Left forelimb (tissue), 1 donor: ENCODE measurements at places on chromosomes 1 and 21.

- peak; percentile 74 for DNase-seq
These were observed at the start of gene ITPKB for GRCh38 chr1:226738995-226739695. Gene ITPKB (minus strand): TSS chr1:226739282. CDS start chr1:226737458, 1,824 bp downstream.

DNA sequence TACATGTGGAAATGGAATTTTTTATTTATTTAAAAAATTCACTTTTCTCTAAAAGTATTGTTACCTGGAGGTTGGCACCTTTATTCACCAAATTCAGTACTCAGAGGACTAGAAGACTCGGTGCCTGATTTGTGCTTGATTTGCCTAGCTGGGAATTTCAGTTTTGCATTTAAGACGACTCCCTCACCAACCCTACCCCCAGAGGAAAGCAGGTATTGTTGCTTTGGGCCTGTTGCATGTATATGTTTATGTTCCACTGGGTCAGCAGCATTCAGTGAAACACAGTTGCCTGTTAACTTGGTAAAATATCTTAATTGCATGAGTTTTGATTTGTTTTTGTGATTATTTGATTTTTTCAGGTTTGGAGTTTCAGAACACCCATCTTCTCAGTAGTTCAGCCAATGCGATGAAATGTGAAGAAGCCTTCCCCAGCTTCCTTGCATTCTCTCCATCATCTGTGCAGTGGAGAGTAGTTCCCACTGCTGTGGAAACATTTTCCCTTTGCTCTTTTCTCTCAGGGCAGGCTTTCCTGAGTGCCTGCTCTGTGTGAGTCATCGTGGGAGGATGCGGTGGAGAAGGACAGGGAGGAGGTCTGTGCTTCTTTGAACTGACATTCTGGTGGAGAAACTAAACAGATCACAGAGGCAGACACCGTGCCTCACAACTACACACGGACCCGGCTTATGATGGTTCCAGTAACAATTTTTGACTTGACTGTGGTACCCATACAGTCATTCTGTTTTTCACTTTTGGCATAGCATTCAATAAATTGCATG lies 6.4 kb downstream of the ADARB1 start:
- no peak for DNase-seq

DNA sequence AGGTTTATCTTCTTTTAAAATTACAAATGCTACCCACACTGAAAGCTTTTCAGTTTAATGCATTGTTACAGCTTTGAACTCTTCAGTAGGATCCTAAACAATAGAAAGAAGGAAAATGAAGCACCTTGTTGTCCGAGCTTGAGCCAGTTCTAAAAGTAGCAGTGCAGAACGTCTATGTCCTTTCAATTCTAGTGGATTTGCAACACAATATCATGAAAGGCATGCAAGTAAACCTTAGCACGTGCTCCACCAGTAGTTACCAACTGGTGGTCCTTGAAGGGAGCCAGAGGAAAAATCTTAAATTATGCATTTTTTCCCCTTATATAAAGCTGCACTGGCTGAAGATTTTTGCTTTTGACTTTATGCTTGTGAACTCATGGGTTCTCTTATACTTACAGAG lies 208.2 kb downstream of the NFIA start:
- DNase-seq: no peak

- no peak for DNase-seq
These were observed 25.6 kb downstream of the GON4L start for GRCh38 chr1:155831279-155831976.

DNA sequence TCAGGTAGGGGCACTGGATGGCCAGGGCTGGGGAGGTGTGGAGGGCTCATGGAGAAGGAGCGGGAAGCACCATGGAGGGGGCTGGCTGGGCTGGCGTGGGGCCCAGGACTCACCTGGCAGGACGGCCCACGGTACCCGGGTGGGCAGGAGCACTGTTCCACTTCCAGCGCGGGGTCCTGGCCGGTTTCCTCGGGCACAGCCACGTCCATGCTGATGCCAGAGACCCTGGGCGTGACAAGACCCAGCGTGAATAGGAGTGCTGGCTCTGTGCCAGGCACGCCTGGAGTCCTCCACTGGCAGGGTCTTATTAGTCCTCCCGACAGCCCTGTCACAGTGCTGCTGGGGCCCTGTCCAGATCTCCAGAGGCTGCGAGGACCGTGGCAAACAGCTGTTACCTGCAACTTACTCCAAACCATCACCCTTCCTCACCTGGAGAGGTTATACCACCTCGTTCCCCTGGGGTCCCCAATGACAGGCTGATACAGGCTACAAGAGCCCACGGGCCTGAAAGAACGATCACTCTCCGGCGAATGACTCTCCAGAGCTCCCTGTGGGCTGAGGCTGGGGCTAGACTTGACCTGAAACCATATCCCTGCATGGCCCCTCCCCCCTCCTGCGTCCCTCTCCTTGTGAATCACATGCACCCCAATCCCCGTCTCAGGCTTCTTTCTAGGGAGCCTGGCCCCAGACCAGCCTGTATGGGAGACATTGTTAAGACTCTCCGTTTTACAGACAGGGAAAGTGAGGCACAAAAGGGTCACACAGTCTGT lies 62.1 kb downstream of the HSPG2 start:
- DNase-seq: no peak

DNA sequence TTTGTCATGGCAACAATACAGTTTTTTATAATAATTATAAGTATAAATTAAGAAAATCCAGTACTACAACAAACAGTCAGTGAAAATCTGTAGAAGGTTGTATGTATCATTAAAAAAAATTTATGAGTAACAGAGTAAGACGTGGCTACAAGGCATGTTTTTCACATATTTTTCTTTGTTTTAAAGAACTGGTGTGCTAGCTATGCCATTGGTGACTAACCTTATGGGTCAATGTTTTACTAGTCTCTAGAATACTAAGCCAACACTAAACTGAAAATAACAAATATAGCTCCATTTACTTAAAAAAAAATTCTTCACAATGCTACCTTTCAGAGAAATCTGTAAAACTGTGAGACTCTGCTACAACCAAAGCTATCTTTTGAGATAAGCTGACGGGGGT lies 261.5 kb downstream of the ADGRL2 start:
- DNase-seq: no peak

DNA sequence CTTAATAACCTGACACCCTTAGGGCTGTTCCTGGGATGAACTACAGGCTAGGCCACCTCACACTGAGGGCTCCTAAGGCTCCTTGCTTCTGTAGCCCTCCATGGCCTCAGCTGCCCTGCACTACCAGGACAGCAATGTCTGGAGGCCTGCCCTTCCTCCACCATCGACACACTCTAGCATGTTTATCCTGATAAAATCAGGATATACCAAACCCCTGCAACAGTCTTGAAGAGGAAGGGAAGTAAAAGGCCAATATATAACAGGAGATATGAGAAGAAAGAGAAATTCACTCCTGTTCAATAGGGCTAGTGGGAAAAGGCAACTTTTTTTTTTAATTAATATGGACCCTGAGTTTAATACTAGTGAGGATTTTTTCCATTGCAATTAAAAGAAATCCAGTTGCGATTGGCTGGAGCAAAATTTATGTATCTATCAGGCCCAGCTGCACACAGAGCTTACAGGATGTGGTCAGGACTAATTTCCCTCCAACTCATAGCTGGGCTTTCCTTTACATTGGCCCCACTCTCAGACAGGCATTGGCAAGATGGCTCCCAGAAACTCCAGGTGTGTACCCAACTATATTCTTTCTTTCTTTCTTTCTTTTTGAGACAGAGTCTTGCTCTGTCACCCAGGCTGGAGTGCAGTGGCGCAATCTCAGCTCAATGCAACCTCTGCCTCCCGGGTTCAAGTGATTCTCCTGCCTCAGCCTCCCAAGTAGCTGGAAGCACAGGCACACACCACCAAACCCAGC lies 13.5 kb upstream of the ATP2B4 start:
- no peak for DNase-seq

DNA sequence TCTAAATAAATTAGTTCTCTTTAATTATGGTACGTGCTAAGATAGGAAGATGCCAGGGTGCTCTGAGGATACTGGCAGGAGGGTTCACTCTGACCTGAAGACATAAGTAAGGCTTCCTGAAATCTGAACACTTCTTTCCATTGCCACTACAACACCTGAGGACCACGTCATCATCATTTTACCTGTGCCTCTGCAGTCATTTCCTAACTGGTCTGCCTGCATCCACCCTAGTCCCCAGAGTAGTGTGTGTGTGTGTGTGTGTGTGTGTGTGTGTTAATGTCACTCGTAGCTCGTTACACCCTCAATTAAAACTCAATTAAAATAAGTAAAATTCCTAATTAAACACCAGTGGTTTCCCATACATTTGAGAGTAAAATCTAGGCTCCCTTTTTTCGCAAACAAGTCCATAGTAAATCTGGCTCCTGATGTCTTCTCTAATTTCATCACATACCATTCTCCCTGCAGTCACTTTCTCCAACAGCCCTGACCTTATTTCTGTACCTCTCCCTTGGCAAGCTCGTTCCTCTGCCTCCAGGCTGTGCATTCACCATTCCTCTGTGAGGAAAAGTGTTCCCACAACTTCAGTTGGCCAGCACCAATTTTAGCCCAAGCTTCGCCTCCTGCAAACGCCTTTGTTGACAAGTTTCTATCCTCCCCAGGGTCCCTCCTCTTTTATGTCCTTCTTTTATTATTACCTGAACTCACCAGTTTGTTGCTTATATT lies 8.7 kb downstream of the IL12RB2 start:
- DNase-seq: no peak

DNA sequence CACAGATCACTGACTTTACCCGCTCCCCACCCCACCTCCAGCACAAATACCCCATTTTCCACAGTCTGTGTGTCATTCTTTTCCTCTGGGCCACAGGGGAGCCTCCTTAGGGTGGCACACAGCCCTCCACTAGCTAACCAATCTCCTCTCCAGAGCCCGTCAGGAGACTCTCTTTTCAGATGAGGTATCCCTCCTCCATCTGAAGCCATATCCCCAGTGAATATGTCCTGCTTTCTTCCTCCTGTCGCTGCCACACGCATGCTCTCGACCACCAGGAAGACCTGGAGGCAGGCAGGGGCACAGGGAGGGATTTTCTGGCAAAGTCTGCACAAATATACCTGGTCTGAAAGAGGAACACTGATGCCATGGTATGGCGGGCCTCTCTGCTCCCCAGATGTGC lies 635 bp downstream of the ZNF648 start:
- DNase-seq: no peak

DNA sequence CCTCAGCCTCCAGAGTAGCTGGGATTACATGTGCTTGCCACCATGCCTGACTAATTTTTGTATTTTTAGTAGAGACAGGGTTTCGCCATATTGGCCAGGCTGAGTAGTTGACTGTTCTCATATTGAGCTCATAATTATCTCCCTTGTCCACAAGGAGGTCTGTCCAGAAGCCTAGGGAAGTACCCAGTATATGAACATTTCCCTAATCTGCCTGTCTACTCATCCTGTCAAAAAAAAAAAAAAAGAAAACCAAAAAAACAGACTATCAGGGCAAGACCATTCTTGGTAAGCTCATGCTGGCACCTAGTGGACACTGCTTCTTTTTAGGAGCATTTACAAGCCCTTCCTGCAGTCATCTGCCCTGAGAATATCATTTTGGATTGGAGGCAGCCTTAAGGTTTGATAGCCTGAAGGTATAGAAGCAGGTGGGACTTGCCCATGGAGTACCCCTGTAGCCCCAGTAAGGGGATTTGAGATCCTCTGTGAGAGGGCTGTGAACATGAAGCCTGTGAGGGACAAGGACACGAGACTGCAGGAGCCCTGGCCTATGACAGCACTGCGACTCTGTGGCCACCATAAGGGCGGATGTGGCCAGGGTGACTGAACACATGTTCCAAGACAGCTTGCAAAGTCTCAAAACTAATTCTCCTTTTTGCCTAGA lies 10.8 kb upstream of the DUSP12 start:
- DNase-seq: no peak

DNA sequence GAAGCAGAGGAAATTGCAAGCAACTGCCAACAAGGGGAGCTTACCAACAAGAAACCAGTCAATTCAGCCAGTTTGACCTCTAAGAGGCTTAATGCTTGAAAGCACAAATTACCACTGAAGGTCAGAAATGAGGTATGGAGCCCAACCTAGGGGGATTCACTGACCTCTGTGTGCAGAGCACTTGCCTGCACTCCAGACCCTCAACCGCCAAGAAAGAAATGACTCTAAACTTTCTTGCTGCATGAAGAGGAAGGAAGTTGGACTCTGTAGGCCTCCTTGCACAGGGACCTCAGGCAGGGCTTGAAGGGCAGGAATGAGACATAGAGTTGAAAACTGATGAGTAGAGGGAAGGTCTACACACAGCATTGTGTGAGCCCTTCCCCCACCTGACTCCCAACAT lies 10.0 kb downstream of the ARMH1 start:
- DNase-seq: no peak

DNA sequence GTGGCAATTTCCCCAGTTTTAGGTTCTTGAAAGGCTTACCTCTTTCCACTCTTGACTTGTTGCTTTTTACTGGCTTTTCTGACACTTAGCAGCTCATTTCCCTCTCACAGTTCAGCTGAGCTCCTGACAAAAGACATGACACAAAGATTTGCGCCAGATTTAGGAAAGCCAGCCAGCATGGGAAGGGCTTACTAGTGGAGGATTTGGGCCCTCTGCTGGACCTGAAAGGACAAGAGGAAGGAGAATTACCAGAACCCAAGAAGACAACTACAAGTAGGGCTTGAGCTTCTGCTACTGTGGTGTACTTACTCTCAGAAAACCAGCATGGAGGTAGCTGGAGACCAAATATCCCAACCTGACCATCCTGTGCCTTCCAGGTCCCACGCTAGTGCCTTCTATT lies 784.5 kb downstream of the BRINP3 start:
- DNase-seq: no peak

DNA sequence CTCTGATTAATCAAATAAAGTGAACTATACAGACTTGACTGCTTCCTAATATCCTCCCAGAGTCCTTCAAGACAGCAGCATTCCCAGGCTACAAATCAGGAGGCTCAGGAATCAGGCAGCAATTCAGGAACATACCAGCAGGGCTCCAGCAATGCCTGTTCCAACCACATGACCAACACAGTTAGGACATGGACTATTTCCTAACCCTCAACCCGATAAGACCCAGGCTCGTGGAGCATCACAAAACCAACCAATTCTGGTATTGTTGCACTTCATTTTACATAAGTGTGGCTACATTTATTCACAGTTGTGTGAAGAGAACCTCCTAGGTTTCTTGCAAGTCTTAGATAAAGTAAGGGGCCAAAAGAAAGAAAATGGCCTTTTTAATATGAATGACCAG lies 546.2 kb upstream of the ADGRL2 start:
- DNase-seq: no peak
